ENCODE measurements at places on chromosomes 2 and 18. TPM values are rescaled to one million over a fixed set of nuclear protein-coding genes. Genes with fewer than 3 reads are reported as not detected.

DNA sequence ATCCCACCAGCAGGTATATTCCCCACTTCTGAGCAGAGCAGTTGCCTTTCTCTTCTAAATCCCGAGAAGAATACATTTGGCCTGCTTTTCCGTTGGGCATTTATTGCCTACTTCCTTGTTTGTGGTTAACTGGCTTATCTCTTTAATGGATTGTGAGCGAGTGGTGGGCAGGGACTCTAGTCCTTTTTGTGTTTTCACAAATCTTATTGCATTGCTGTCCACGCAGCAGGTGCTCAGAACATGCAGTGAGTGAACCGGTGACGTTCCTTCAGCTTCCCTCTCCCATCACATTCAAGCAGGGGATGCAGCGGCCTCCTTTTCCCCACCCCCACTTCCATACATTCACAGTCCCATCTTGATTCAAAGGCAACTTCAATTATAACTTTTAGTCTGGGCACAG lies 28.9 kb upstream of the GAREM2 start:
- no peak for DNase-seq

- peak; percentile 27 for DNase-seq
These were observed 69.0 kb upstream of the FAM110C start for GRCh38 chr2:115303-115702.

GRCh38 chr2:11656252-11656651 lies 13.7 kb downstream of the NTSR2 start:
- no peak for DNase-seq

- no peak for DNase-seq
These were observed 217.8 kb upstream of the ATP5MC3 start for GRCh38 chr2:175399326-175399725.

- DNase-seq, result no peak
These were observed 15.3 kb downstream of the FBLN7 start for GRCh38 chr2:112153501-112153900.

GRCh38 chr2:66488946-66489345 lies 54.0 kb downstream of the MEIS1 start:
- DNase-seq, result no peak

DNA sequence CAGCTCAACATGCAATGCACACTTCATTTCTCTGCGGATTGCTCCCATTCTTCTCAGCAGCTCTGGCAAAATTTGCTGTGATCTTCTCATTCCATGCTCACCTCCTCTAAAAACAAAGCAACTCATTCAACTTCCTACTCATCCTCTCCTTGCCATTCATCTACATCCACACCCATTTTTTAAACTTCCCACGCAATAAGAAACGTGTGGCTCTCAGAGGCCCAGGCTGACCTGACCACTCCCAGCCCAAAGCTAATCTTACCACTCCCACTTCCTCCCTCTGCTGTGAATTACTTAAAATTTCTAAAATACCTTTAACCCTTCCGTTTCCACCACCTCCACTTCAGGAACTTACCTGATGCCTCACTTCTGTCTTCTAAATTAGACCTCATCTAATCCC lies 15.2 kb downstream of the ABCB11 start:
- no peak for DNase-seq

DNA sequence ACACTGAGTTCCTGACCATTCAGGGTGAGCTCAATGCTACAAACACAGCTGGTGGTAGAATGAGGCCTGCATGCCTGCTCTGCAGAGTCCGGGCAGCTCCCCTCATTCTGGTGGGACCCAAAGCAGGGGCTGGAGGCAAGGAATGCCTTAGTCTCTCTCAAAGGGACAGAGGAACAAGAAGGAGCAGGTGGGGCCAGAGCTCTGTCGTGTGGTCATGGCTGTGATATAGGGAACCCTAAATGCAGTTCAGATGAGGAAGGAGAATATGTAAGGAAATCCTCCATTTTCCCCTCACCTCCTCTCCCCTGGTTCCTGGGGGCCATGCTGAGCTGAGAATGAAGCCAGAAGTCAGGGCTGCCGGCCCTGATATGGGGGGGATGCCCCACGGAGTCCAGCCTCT lies 334.3 kb downstream of the CYP26B1 start:
- DNase-seq, result no peak

GRCh38 chr2:675982-676646 lies 1.1 kb downstream of the TMEM18 start:
- DNase-seq, result no peak

DNA sequence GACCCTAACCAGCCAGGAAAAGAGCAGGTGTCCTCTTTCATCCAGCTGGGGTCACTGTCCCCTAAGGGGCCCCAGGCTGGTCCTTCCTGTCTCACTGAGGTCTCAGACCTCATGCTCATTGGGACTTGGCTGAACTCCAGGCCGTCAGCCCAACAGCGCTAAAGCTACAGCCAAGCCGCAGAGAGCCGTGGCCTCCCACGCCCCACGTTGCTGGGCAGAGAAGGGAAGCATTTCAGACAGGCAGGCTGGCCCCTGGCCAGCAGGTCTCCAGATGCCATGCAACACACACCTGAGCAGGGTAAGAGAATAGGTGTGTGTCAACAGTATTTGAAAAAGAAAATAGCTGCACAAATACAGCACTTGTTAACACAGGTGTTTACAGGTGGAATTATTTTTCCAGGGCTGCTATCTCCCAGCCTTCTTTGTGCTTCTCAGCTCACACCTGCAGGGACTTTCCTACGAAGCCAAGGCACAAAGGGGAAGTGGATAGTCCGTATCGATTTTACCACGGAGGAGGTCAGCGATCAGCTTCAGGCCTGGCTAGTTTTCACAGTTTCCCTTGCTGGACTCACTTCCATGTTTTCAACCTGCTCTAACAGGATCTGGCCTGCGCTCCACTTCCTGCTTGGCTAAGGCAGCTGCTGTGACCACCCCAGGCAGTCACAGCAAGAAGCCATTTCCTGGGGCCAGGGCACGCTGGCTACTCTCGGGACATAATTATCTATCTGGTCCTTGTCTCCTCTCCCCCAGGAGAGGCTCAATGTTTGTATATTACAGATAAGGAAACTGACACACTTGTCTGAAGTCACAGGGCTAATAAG lies 156.1 kb upstream of the ID2 start:
- peak; percentile 86 for DNase-seq

KCNIP3 gene
- 15.5 TPM for polyA plus RNA-seq

GRP gene
- 0.53 TPM for polyA plus RNA-seq

DPY30 gene
- 104 TPM for polyA plus RNA-seq

LONRF2 gene
- polyA plus RNA-seq, result 3.4 TPM

CTDP1 gene
- polyA plus RNA-seq, result 16.0 TPM

All from renal pelvis (tissue), 12 donors.